ENCODE measurements at places on chromosomes 2 and 18. TPM values are rescaled to one million over a fixed set of nuclear protein-coding genes. Genes with fewer than 3 reads are reported as not detected.
A peak's percentile ranks its signal among the peaks of the same experiment; 100 is the strongest.

- H3K27ac ChIP-seq: no peak overlapping the region
- DNase-seq: no peak
- no peak overlapping the region for H3K4me3 ChIP-seq
- H3K27me3 ChIP-seq: no peaks in the 10 kb centered on the region
- H3K4me1 ChIP-seq: peaks cover 19% of the 10 kb centered on the region
Observed at GRCh38 chr2:100289020-100289419, 33.3 kb downstream of the LONRF2 start.

DNA sequence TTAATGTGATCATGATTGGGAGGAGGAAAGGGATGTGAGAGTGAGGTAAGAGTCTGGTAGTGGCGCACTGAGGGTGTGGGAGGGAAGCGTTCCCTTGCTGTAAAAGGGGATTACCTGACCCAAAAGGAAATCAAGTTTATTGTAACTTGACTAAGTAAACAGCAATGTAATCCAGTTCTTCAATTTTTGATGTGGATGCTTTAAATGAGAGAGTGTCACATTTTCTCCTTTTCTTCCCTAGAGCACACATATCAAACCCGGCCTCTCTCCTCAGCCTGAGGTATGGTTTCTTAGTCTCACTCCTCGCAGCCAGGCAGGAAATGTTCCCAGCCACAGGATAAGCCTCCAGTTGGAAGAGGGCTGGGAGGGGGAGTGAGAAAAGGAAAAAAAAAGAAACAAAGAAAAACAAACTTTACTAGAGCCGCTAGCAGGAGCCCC is 688 bp upstream of the ARHGAP28 start:
- DNase-seq: no peak
- H3K36me3 ChIP-seq: no peaks in the 10 kb centered on the region
- no peaks in the 10 kb centered on the region for H3K27me3 ChIP-seq
- peak overlapping the region; percentile 77 for H3K27ac ChIP-seq
- peak overlapping the region; percentile 68 for H3K4me3 ChIP-seq

DNA sequence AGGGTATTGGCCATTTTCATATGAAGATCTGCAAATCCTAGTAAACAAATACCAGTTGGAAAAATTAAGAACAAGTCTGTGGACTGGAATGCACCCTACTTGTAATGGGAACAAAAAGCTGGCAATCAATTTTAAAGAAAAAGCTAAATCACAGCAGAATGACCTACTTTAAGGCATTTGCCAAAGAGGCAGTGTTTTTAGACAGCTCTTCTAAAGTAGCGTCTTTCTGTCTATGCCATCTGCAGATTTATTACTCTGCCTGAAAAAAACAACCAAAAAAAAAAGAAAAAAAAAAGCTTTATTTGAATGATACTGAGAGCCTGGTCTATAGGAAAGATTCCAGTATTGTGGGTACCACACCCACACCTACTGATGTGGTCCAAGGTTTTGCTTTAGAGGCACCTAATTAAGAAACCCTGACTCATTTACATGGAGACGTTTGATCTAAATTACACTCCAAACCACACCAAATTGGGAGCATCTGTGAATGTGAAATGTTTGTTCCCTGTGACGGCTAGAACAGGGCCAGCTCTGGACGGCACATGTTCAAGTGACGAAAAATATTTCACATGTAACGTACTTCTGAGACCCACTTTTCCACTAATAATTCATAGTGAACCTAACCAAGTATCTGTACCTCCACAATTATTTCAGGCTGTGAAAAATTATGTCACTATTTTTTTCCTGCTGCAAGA is 597.1 kb downstream of the ARHGAP15 start:
- H3K4me3 ChIP-seq: no peak overlapping the region
- no peak for DNase-seq
- no peaks in the 10 kb centered on the region for H3K36me3 ChIP-seq
- H3K27ac ChIP-seq: no peak overlapping the region
- H3K27me3 ChIP-seq: peaks cover 3% of the 10 kb centered on the region

DNA sequence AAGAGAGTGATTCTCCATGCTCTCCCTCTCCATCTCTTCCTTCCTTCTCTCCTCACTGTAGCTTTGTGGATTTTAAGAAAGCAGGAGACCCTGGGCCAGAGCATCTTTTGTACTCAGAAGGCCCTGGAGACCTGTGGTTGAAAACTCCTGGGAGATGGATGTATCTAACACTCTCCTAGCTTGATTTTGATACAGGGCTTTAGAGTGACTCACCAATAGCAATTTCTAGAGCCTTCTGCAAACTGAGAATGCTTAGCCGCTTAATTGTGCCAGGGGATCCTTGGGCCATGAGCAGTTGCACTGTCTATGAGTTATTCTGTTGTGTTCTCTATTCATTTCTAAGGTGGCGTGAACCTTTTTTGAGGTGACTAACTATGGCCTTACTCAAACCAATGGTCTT is 17.7 kb downstream of the HOXD1 start:
- H3K36me3 ChIP-seq: no peaks in the 10 kb centered on the region
- H3K27me3 ChIP-seq: no peaks in the 10 kb centered on the region
- no peaks in the 10 kb centered on the region for H3K4me1 ChIP-seq
- H3K27ac ChIP-seq: no peak overlapping the region
- DNase-seq: no peak

GRCh38 chr18:76923485-76924085 is 101.2 kb downstream of the ZNF236 start:
- H3K4me3 ChIP-seq: no peak overlapping the region
- H3K36me3 ChIP-seq: peaks cover 78% of the 10 kb centered on the region
- no peaks in the 10 kb centered on the region for H3K4me1 ChIP-seq
- H3K27me3 ChIP-seq: no peaks in the 10 kb centered on the region
- H3K27ac ChIP-seq: no peak overlapping the region

- H3K4me1 ChIP-seq: no peaks in the 10 kb centered on the region
- DNase-seq: no peak
- H3K27me3 ChIP-seq: no peaks in the 10 kb centered on the region
- no peak overlapping the region for H3K4me3 ChIP-seq
- H3K27ac ChIP-seq: no peak overlapping the region
Observed at GRCh38 chr2:30867385-30867784, 60.1 kb upstream of the CAPN13 start.

DNA sequence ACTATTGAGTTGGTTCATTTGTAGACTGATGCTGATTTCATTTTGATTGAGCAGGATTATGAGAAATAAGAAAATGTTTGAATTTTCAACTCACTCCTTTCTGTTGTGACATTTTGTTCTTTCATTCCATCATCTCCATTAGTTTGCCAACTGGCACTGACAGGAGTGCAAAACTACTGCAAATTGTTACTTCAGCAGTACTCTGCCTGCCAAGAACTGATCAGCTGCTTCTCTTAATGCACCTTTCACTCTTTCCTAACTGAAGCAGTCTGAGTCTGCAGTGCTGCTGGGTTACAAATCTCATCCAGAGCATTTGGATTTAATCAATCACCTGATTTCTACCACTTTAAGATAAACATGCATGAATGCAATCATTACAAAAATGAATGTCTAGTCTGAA is 70.9 kb downstream of the TMEFF2 start:
- no peak overlapping the region for H3K4me3 ChIP-seq
- peaks cover 2% of the 10 kb centered on the region for H3K4me1 ChIP-seq
- H3K27ac ChIP-seq: peak overlapping the region; percentile 40
- no peaks in the 10 kb centered on the region for H3K36me3 ChIP-seq
- H3K27me3 ChIP-seq: no peaks in the 10 kb centered on the region

- no peaks in the 10 kb centered on the region for H3K36me3 ChIP-seq
- peaks cover 34% of the 10 kb centered on the region for H3K4me1 ChIP-seq
- no peak overlapping the region for H3K4me3 ChIP-seq
- peaks cover 38% of the 10 kb centered on the region for H3K27me3 ChIP-seq
Observed at GRCh38 chr2:73289304-73289703, 4.0 kb downstream of the EGR4 start.

DNA sequence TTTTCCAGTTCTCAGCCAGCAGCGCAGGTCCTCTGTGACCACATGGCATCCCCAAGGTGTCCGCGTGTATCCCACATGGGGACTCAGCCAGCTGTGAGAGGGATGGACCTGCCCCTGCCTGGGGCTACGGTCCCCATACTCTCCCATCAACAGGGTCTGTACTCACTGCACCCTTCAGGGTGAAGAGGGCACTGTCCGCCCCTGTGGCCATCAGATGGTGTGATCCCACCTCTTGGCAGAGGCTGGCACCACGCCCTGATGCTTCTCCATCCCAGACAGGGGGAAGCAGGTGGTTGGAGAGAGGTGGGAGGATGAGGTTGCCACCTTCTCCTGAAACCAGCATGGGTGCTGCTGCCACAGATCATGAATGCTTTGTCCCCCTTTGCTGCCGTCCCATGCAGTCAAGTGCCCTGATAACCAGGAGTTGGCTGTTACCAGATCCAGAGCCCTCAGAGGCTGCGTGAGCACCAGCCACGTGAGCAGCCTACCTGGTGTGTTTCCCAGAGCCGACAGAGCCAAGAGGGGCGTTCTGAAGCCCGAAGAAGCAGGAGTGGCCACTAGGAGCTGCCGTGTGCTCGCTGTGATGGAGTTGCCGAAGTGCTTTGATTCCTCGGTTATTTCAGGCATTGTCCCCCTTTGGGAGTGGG is 93.9 kb downstream of the SH3RF3 start:
- no peak overlapping the region for H3K27ac ChIP-seq
- no peak for DNase-seq
- no peak overlapping the region for H3K4me3 ChIP-seq
- no peaks in the 10 kb centered on the region for H3K36me3 ChIP-seq
- no peaks in the 10 kb centered on the region for H3K27me3 ChIP-seq

DNA sequence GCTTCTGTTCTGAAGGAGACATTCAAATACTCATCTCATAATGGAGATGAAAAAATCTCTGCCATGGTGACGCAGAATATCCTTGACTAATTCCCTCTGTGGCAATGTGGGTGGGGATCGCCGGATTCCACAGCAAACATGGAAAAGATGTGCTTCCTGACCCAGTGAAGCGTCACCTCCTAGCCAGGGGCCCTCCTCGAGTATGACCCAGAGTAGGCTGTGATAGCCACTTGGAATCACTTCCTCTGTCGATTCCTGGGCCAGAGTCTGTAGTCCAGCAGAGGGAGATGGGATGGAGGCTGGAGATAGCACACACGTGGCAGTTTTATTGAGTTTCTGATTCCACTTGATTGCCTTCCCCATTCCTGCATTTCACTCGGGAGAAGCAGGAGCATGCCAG is 36.8 kb downstream of the DRC1 start:
- no peaks in the 10 kb centered on the region for H3K36me3 ChIP-seq
- H3K27me3 ChIP-seq: no peaks in the 10 kb centered on the region
- no peak overlapping the region for H3K27ac ChIP-seq
- no peak overlapping the region for H3K4me3 ChIP-seq
- no peaks in the 10 kb centered on the region for H3K4me1 ChIP-seq
- no peak for DNase-seq

DNA sequence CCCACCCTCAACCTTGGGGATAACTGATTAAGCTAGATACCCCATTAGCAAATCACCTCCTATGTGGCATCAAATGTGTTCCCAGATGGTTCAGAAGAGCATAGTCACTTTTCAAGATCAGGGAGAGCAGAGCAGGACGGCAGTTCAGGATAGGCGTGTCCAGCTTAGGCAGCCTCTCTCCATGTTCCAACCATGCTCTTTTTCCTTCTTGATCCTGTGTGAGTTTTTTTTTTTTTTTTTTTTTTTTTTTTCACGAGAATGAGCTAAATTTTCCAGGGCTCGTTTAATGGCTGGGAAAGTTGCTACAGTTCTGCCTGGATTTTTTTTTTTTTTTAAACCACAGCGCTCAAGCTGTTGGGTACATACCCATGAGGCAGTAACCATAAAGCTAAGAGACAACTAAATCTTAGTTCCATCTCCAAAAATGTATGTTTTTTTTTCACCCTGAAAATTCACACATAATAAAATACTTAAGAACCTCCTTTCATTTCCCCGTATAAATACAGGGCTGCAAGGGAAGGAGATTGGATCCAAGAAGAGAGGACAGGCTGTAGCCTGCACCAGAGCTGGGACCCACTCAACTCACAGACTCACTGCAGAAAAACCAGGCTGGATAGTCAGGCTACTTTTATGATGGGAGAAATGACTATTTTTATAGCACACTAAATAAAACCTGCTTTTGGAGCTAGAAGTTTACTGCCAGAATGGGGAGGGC is 244.3 kb downstream of the SETBP1 start:
- no peak overlapping the region for H3K4me3 ChIP-seq
- DNase-seq: peak; percentile 47
- H3K27me3 ChIP-seq: no peaks in the 10 kb centered on the region
- H3K4me1 ChIP-seq: peaks cover 10% of the 10 kb centered on the region
- no peak overlapping the region for H3K27ac ChIP-seq

- H3K4me3 ChIP-seq: no peak overlapping the region
- no peak for DNase-seq
- no peak overlapping the region for H3K27ac ChIP-seq
- no peaks in the 10 kb centered on the region for H3K27me3 ChIP-seq
Observed at GRCh38 chr2:223007531-223007930, 44.5 kb upstream of the KCNE4 start.

DNA sequence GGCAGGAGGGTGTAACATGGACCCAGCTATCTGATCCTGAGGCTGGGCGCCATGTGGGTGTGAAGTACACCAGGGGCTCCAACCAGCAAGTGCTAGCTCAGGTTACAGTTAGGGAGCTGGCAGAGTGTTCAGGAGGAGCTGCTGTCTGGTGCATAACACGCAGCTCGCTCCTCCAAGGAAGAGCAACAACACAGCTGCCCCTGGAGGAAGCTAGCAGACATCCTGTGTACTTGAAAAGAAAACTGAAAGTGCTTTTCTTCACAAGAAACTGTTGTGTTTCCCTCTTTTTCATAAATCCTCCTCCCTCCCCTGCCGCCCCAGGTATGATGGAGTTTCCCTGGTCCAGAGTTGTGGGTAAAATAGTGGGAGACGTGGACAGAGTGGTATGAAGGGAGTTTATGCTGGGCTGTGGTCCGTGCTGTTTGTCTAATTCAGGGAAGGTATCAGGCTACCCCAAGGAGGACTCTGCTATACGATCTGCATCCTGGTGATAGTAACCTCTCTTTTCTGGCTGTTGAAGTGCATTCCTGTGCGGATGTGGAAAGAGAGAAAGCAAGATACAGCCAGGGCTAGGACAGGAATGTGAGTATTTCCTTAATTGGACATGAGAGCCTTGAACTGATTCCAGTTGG is 6.1 kb upstream of the LBH start:
- H3K27ac ChIP-seq: peak overlapping the region; percentile 80
- no peaks in the 10 kb centered on the region for H3K36me3 ChIP-seq
- H3K4me1 ChIP-seq: peaks cover 28% of the 10 kb centered on the region
- peak overlapping the region; percentile 44 for H3K4me3 ChIP-seq
- DNase-seq: no peak
- H3K27me3 ChIP-seq: no peaks in the 10 kb centered on the region

DNA sequence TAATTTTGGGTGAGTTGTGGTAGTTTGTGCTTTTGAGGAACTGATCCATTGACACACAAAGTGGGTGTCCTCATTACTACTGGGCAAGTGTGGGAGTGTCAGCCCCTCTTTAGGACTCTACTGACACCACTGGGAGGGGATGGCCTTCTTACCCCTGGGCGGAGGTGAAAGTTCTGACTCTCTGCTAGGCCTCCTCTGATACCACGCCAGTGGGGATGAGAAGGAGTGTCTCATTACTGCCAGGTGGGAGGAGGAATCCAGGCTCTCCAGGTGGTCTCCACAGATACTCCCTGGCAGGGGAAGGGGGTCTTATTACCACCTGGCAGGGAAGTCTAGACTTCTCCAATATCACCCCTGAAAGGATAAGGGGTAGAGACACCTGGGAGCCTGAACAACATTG is 9.1 kb downstream of the LCLAT1 start:
- no peak for DNase-seq
- no peak overlapping the region for H3K4me3 ChIP-seq
- no peak overlapping the region for H3K27ac ChIP-seq
- H3K4me1 ChIP-seq: peaks cover 58% of the 10 kb centered on the region
- H3K36me3 ChIP-seq: no peaks in the 10 kb centered on the region

TRIM43 gene
- total RNA-seq: not detected

GPR55 gene
- total RNA-seq: 0.29 TPM

OSBPL6 gene
- 2.7 TPM for total RNA-seq

LOXHD1 gene
- total RNA-seq: 0.13 TPM

COBLL1 gene
- total RNA-seq: 60.8 TPM

DHRS9 gene
- 0.83 TPM for total RNA-seq

DLGAP1 gene
- total RNA-seq: 1.3 TPM

NPPC gene
- total RNA-seq: 0.98 TPM

All from esophagus muscularis mucosa (tissue), 4 donors.